ENCODE measurements at places on chromosomes 2 and 18.

DNA sequence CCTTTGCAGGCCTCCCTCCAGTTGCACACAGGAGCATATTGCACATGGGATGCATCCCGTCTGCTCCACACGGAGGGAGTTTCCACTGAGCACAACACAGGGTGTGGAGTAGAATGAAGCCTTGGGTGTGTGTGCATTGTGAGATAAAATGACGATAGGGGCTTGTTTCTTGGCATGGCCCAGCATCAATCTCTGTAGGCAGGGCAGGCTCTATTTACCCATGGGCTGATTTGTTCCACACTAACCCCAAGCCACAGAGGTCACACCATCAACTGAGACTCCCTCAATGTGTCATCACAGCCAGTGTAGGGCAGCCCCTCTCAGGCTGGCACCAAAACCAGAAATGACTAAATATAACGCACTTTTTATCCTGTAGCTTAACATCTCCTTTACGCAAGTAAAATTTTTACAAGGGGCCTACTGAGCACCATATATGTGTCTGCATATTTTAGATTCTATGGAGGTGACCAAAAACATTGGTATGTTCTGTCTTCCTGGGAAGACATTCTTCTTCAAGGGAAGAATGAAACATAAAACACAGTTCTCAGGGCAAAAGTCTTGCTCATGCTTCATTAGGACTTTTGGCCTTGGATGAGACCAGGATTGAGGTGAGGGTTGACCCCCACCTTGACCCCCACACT is 2.7 kb upstream of the GKN1 start:
- DNase-seq: peak; percentile 34

DNA sequence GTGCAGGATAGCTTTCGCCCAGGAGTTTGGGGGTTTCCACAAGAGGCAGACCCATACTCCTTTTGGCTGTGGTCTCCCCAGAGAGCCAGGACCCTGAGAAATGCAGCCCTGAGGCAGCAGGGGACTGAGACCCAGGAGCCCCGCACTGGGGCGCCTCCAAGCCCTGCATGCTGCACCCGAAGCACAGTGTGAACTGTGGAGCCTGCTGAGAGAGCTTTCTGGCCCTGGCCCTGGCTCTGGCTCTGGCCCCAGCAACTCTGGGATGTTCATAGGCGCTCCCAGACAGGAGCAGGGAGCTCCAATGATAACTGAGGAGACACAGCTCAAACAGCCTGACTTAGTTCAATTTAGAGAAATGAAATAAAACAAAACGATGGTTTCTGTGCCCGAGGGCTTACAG is 96.4 kb upstream of the TEX51 start:
- DNase-seq: no peak

DNA sequence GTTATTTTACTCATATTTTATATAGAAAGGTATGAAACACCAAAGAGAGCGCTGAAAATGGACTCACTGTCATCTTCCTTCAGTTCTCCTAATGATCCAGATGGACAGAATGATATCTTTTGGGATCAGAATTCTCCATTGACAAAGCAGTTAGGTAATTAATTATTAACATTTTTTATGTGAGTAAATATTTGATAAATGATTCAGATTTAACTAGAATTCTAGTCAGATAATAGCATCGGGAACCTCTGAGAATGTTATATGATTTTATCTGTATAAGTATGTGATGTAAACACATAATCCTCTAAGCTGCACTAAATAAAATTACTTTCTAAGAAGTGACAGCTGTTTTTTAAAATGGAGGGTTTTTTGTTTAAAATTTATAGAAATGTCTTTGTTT is 2.0 kb downstream of the ETAA1 start:
- no peak for DNase-seq

- no peak for DNase-seq
Observed at GRCh38 chr2:84441036-84441435, 18.0 kb downstream of the SUCLG1 start.

GRCh38 chr2:96541398-96542152 is 5.0 kb downstream of the ARID5A start:
- no peak for DNase-seq

Data from activated CD4-positive, alpha-beta T cell treated with anti-CD3 and anti-CD28 coated beads, Interleukin-10, Interleukin-2, amounts not matched to agents 100 ng/mL and 50 ng/mL, durations not matched to agents 16 hours and 8 hours (primary cell).